Right hindlimb (tissue), 1 donor: ENCODE measurements at places on chromosomes 12 and 14.

DNA sequence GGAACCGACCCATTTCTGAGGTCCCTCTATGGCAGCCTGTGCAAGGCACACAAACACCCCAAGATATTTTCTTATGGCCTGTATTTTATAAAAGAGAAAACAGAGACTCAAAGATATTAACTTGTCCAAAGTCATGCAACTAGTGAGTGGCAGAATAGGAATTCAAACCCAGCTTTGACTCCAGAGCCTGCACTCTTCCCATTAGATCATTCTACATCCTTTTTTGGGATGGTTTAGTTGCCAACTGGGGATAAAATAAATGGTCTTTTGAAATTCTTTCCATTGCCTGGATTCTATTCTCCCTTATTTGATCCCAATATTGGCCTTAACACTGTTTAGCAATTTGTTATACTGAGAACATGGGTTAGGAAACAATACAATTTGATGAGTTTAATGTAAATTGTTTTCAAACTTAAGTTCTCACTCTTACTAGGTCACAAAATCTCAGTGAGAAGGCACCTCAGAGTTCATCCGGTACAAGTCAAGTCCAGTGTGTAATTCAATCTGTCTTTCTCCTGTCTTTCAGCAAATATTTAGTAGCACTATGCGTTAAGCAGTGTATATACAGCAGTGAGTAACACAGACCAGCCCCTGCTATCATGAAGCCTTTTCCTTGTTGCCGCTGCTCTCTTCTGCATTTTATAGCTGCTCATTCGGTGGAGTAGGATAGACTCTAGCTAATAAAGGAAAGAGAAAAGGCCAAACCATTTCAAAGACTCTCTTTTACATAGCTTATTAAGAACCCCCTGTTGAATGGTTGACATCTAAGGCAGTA, 162.1 kb upstream of the IFNG-AS1 start:
- DNase-seq = no peak

DNA sequence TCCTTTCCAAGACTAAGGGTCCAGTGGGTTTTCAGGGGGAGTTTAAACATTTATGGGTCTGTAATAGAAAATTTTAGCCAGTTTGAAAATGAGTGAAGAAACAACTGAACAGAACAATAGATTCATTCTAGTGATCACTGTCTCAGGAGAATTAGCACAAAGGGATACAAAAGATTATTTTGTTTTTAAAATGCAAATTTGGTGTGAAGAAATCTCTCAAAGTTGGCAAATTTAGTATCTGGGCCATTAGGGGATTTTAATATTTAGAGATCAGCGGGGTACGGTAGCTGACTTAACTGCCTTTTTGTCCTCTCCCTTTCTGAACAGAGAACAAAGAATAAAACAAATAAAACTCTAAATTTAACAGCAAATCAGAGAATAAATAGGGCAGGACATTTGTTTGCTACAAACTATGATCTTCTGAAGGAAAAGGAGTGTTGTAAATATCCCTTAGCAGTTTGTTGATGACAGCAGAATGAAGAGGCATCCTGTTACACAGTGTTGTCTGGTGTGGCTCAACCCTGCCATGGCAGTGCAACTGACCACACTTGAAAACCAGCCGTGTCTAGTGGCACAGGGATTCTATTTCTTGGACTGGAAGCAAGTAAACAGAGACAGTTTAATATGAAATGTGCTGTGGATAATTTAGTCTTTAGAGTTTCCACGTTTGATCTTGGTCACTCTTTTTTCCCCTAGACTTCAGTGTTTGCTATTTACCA, 46.3 kb upstream of the LRTM2 start:
- DNase-seq = no peak

GRCh38 chr14:73252491-73253322, 15.4 kb downstream of the PAPLN start:
- DNase-seq = no peak

DNA sequence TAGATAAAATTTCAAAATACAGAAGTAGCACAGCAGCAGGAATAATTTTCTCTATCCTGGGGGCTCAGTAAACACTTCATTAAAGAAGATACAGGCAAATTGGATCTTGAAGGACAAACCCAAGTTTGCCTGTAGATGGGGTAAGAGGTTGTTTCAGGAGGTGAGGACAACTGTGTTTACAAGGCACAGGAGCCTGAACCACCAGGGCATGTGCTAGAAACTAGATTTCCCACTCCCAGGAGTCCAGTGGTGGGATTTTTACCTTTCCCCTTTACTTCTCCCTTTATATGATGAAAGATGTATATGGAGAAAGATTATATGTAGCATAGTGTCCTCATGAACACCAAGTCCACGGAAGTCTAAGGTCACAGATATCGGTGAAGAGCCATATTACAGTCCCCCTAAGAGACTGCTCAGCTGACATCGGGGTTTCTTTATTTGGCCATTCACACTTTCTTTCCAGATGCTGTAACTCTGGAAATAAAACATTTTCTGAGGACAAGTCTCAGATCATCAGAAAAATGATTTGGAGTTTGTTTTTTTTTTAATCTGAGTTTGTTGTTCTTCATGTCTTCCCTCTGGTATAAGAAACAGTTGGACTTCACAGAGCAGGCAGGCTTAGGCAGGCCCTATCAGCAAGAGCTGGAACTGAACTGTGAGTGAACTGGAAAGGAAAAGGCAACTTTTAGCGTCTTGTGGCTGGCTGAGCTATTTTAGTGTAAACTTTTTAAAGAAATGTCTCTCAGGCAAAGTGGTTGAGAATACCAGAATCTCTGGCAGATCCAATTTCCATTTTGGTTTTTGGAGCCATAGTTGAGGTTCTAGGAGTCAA, 8.0 kb upstream of the EVL start:
- DNase-seq = no peak

GRCh38 chr14:101781240-101782061, 19.9 kb downstream of the PPP2R5C start:
- no peak for DNase-seq
